ENCODE measurements at places on chromosomes 6 and 20.

GRCh38 chr6:42268016-42268834, 50.6 kb upstream of the MRPS10 start:
- no peak for DNase-seq

GRCh38 chr20:78338-78737, 9.1 kb upstream of the DEFB125 start:
- DNase-seq = no peak

DNA sequence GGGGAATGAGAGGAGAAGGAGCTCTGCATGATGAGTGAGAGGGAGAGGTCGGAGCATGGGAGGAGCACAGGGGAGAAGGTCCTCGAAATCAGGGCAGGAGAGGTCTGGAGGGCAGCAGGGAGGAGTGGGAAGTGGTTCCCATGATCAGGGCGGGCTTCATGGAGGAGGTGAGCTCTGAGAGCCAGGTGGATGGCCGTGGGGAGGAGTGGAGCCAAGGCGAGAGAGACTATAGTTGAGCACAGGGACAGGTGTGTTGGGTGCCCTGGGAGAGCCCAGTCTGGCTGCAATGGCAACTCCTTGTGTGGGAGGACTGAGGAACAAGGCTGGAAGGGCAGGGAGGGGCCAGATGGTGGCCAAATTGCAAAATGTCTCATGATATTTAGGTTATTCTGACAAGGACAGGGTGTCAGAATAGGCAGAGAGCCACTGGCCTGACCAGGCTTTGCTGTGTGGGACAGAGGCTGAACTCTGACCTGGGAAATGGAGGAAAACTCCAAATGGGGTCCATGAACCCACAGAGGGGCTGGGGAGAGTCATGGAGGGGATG, 21.4 kb downstream of the TTBK1 start:
- DNase-seq = no peak

DNA sequence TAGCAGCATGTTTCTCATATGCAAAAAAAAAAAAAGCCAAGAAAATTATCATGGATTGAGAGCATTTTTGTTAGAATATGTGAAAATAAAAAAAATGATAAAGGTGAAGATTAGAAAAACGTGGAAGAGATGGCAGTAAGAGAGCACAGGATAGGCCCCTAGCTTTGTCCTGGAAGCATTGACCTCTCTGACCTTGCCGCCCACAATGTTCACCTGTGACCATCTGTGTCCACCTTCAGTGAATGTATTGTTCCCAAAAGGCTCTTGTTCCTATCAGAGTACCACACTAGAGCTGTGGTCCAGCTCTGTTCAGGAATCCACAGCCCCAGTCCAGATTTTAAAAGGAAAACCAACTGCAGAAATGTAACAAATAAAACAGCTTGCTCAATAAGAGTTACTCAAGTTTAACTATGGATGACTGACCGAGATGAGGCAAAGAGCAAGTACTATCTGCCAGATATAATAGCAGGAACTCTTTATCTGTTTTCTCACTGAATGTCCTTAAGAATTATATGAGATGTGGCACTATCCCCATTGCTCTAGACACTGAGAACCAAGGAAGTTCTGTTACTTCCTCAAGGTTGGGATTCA, 287.7 kb upstream of the STXBP5 start:
- no peak for DNase-seq

- no peak for DNase-seq
These were observed 207.4 kb upstream of the SGK1 start for GRCh38 chr6:134525190-134525868.

DNA sequence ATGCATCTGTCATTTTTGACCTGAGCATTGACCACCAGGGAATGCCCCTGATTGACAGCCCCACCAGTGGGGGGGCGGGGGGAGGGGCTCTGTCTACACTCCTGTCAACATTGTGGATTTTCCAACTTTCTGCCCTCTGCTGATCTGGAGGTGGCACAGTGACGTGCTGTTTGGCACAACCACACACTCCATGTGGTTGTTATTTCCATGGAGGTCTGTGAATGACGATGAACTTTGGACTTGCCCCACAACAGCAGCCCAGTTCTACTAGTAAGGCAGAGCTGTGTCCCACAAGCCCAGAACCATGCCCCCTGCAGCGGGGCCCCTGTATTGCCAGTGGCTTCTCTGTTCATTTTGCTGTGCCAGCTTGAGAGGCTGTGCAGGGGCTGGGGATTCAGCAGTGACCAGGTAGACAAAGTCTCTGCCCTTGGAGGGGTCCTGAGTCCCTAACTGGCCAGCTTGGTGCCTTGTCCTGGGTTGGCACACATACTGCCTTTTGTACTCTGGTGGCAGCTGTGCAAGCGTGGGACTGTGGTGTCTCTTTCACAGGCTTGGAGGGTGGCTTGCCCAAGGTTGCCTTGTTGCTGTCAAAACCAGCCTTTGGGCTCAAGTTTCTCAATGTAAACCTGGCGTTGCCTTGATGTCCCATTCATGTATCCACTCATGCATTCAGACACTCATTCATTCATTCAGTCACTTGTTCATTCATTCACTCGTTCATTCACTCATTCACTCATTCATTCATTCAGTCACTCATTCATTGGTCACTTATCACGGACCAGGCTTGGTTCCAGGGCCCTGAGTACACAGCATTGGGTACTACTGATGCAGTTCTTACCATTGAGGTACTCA, 108.5 kb downstream of the SYCP2 start:
- DNase-seq = no peak

DNA sequence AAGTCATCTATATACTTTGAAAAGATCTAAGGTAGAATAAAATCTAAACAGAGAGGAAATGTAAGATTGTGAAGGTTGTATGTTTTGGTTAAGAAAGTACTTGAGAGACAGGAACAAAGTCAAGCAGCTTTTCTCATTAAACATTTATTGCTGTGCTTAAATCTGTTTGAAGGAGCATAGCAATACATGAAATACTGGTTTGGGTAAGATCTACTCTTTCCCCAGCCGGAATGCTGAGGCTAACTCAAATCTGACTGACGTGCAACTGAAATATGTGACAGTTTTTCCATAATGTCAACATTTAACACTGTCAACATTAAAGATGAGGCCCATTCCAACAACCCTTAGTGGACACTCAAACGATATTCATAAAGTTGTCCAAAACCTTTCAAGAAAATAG, 59.9 kb downstream of the MAN1A1 start:
- no peak for DNase-seq

DNA sequence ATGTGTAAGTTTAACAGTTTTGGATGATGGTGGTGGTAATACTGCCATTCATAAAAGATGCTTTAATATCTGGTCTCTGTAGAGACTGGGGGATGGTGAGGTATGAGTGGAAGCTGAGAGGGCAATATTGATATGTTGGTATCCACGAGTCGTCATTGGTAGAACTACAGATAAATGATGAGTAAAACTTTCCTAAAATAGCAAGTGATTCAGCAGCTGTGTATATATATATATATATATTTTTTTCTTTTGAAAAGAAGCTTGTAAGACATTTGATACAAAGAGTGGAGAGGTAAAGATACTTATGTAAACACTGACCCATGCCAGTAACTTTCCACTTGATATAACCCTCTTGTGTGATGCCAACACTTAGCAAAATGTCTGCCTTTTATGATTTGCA, 41.7 kb upstream of the CITED2 start:
- no peak for DNase-seq

GRCh38 chr20:14232650-14233049, 104.8 kb downstream of the FLRT3 start:
- no peak for DNase-seq

DNA sequence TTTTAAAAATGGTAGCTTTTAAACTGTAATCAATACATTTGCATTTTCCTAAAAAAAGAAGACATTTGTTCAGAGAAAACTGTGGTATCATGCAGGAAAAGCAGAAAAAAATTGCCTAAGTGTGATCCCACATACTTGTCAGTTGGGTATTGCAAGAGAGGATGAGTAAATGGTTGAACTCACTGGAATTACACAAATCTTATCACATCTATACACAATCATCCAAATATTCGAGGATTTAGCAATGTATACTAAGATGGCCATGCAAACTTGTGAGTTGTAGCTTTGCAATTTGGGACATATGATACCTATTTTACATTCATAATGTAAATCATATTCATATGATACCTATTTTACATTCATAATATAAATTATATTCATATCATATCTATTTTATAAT, 58.2 kb upstream of the GJE1 start:
- DNase-seq = no peak

- DNase-seq = no peak
These were observed 23.3 kb downstream of the ARFGEF2 start for GRCh38 chr20:48944663-48945297.

DNA sequence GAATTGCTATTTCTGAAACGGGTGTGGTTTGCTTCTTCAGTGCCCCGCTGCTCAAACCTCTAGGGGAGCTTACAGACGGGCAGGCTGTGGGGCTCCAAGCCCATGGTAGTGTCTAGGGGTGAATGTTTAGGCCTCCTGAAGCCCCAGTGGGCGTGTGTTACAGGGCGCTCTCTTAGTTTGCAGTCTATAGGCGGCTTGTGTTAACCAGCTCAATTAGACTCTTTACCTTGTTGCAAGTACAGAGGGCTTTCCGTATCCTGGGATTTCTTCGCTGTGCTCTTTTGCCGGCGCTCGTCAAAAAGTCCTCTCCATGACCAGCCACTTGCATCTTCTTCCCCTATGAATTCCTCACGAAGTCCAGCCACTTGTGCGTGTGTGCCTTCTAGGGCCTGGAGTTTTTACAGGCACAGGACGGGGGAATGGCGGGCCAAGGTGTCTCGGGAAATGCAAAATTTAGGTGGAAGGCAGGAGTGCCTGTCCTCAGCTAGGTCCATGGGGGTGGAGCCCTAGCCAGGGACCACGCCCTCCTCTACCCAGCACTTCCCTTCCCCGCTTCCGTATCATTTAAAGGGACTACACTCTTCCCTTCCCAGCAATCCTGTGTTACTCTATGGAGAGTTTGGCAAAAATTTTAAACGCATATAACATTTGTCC, 94.5 kb downstream of the HTR1B start:
- peak; percentile 21 for DNase-seq

GRCh38 chr20:50513169-50514034, 3.2 kb downstream of the PTPN1 start:
- peak; percentile 81 for DNase-seq

- peak; percentile 41 for DNase-seq
These were observed 372.1 kb upstream of the CNR1 start for GRCh38 chr6:88538130-88538706.

GRCh38 chr6:81939766-81940165, 187.3 kb upstream of the TENT5A start:
- DNase-seq = peak; percentile 15

- no peak for DNase-seq
These were observed 157.9 kb downstream of the INSM1 start for GRCh38 chr20:20525756-20526155.

GRCh38 chr20:47499053-47499452, 2.6 kb upstream of the NCOA3 start:
- no peak for DNase-seq

- DNase-seq = peak; percentile 42
These were observed 532 bp upstream of the PM20D2 start for GRCh38 chr6:89145091-89145955.

DNA sequence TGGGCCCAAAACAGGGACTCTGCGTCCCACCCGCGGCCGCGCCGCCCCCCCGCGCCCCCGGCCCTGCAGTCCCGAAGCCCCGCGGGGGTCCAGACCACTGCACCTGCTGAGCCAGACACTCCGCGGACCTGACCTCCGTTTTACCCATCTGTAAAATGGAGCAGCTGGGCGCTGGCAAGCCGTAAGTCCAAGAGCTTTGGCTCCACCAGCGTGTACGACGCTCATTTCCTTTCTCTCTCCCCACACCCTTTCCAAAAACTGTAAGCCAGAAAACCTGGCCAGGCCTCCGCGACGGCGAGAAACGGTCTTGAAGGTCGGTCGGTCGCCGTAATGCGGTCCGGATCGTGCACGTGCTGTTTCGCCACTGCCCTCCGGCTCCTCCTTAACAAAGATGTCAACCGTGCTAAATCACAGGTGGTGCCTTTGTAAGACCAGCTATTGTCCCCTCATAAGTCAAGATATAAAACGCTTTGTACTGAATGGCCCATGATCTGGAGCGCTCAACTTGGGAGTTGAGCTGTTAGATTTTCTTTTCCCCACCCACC, 7.8 kb upstream of the NR2E1 start:
- DNase-seq = no peak

- no peak for DNase-seq
These were observed 30.8 kb downstream of the ISM1 start for GRCh38 chr20:13251904-13252297.

DNA sequence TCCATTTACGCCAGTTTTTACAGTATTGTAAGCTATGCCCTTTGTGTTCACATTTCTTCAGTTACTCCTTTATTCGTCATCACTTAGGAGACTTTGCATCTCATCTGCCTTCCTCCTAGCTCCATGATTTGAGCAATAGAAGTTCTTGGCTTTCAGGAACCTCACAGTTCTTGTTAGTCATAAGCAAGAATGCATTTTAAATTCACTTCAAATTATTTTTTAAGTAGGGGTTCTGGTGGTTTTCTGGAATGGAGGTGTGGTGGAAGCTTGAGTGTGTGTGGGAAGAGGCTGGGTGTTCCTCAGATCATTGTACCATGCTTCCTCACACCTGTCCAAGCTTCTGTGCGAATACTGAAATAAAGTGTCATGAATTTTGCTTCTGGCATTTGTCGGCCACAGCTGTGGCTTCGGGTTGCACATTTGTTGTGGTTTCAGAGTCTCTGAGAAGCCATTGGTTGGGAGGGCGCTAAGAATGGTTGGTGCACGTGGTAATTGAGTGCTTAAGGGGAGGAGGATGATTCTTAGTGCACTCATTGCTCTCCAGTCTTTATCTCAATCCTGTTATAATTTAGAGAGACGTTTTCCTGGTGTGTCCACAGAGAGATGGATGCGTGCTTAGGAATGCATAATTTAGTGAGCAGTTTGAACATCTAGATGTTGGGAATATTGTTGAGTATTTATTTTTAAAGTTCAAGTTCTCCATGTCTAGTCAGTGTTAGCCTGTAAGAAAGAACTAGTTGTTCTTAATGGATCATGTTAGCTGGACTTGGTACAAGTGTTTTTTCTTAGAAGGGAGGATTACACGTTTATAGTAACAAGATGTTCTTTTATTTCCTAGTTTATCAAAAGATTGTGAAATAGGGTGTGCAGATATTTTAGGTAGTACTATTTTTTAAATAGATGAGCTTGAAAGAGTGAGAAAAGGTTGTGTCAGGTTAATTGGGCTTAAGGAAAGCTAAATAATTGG, 31.9 kb downstream of the FOXO3 start:
- DNase-seq = peak; percentile 71
